ENCODE measurements at places on chromosomes 7 and 10.
A peak's percentile ranks its signal among the peaks of the same experiment; 100 is the strongest.

GRCh38 chr10:35765066-35765527, 123.0 kb upstream of the FZD8 start:
- H3K27me3 ChIP-seq: no peaks in the 10 kb centered on the region
- DNase-seq: no peak
- H3K4me3 ChIP-seq: no peak overlapping the region
- H3K27ac ChIP-seq: no peak overlapping the region
- H3K4me1 ChIP-seq: no peaks in the 10 kb centered on the region

DNA sequence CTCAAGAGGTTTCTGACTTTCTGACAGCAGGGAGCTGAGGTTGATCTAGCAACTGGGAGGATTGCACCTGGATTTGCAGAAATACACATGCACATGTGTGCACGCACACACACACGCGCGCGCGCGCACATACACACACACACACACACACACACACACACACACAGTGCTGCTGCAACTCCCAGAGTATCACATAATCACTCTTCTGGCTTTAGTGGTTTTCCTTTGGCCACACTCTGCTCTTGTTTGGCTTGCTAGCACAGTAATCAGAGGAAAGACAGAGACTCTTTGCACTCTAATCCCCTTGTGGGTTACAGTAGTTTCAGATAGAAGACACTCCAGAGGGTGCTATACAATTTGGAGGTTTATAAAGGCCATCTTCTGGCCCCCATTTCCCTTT, 705.0 kb downstream of the AUTS2 start:
- no peaks in the 10 kb centered on the region for H3K27me3 ChIP-seq
- H3K4me3 ChIP-seq: no peak overlapping the region
- no peak for DNase-seq
- H3K27ac ChIP-seq: no peak overlapping the region

DNA sequence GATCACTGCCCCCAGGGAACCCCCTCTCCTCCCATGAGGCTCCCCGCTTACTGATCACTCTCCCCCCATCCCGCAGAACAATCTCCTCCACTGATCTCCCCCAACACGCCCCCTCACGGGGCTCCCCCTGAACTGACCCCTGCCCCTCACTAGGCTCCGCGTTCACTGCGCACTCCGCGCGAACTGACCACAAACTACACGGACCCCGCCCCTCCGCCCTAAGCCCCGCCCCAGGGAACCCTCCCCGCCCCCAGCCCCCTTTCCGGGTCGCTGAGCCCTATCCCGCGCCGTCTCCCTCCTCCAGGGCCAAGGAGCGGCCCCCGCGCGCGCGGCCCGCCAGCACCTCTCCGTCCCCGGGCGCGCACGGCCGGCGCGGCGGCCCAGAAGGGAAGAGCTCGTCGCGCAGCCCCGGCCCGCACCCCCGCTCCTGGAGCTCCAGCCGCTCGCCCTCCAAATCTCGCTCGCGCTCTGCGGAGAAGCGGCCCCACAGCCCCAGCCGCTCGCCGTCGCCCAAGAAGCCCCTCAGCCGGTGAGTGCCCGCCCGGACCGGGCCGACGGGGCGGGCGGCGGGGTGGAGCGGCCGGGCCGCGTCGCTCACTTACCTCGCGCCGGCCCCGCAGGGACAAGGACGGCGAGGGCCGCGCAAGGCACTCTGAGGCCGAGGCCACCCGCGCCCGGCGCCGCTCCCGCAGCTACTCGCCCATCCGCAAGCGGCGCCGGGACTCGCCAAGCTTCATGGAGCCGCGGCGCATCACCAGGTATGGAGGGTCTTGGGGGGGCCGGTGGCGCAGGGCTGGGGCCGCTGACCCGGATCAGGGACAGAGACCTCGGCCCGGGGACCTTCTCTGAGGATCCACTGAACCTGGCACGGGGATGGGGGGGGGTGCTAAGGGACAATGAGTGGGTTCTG, 19.9 kb upstream of the HSPB1 start:
- H3K4me3 ChIP-seq: peak overlapping the region; percentile 55
- H3K27me3 ChIP-seq: peaks cover 38% of the 10 kb centered on the region
- H3K27ac ChIP-seq: no peak overlapping the region
- DNase-seq: no peak
- H3K4me1 ChIP-seq: peaks cover 2% of the 10 kb centered on the region
- H3K36me3 ChIP-seq: no peaks in the 10 kb centered on the region

GRCh38 chr7:159020987-159021386, 123.7 kb downstream of the VIPR2 start:
- no peak overlapping the region for H3K4me3 ChIP-seq
- no peaks in the 10 kb centered on the region for H3K4me1 ChIP-seq
- no peak overlapping the region for H3K27ac ChIP-seq
- H3K36me3 ChIP-seq: no peaks in the 10 kb centered on the region
- no peak for DNase-seq
- no peaks in the 10 kb centered on the region for H3K27me3 ChIP-seq

DNA sequence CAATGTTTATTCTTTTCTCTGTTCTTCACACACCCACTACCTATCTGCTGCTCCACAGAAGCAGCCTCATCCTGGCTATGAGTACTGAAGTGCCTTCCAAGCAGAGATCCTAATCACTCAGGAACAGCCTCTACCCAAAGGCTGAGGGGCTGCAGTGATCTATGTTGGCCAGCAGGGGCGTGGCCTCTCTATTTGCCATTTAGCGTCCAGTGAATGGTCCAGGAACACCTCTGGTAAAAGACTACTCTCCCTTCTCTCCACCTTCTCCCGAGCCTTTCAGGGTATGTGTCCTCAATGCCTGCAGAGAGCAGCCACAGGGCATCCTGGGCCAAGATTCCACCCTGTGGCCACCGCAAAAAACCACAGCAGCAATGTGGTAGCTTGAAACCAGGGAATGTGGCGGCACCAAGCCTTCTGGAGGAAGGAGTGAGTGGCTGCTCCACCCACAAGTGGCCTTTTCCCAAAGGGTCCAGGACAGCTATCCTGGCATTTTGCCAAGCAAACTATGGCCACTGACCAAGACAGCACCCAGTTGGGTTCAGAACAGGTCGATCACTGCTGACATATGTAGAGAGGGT, 70.9 kb downstream of the SYPL1 start:
- DNase-seq: no peak

- no peak overlapping the region for H3K27ac ChIP-seq
- H3K36me3 ChIP-seq: no peaks in the 10 kb centered on the region
- H3K4me1 ChIP-seq: no peaks in the 10 kb centered on the region
- H3K27me3 ChIP-seq: no peaks in the 10 kb centered on the region
These were observed 516.7 kb upstream of the CELF2 start for GRCh38 chr10:10500937-10501336.

DNA sequence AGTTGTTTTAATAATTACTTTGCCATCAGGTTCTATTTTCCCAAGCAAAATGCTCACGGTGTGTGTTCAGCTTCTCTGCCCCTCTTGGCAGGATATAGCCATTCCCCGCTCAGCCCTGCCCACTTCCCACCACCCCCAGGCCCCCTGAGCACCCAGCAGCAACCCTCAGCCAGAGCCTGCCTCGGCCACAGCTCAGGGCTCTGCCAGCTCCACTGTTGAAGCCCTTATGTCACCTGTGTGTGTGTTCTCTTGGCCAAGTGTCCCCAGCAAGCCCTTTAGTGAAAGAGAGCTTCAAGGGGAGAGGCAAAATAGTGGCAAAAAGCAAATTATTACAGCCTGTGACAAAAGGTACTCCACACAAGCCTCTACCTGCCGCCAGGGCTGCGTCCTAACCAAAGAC, 275.3 kb downstream of the ADARB2 start:
- H3K4me1 ChIP-seq: no peaks in the 10 kb centered on the region
- DNase-seq: no peak
- no peak overlapping the region for H3K4me3 ChIP-seq
- no peaks in the 10 kb centered on the region for H3K36me3 ChIP-seq
- no peak overlapping the region for H3K27ac ChIP-seq

- no peaks in the 10 kb centered on the region for H3K36me3 ChIP-seq
- H3K27me3 ChIP-seq: no peaks in the 10 kb centered on the region
- peak overlapping the region; percentile 36 for H3K4me3 ChIP-seq
- peaks cover 63% of the 10 kb centered on the region for H3K4me1 ChIP-seq
- H3K27ac ChIP-seq: peak overlapping the region; percentile 82
These were observed 72.6 kb downstream of the OSBPL3 start for GRCh38 chr7:24907311-24907886.

Data from keratinocyte (primary cell).